ENCODE measurements at places on chromosomes 6 and 20.

DNA sequence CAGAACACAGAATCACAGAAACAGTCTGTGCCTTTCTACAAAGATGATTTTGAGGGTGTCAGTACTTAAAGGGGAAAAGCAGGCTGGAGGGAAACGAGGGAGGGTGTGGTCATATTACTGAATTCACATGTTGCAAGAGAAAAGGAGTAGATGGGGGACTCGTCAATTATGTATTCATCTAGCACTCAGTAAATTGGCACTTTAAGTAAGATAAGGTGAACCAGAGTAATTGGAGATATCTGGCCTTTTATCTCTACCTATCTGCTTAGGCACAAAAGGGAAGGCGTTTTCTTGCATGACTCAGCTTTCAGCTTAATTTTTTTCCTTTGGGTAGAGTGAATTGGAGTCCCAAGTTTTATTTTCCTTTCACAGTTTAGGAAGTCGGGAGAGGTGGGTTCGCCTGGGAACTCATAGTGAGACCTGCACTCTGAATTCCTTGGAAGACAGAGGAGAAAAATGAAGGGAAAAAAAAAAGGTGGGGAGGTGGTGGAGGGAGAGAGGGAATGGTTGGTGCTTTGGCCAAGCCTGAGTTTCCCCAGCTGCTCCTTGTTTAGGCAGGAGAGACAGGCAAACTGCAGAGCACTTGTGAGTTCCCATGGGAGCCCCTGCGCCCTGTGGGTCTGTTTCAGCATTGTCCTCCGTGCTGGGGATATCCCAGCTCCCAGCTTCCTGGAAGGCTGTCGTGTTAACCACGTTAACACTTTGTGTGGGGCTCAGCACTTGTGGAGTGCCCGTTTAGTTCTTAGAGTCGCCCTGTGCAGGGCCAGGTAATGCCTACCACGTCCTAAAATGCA lies 19.7 kb upstream of the GTSF1L start:
- DNase-seq, result no peak

GRCh38 chr6:148247386-148248063 lies 95.1 kb upstream of the SASH1 start:
- DNase-seq, result no peak

- no peak for DNase-seq
Observed at GRCh38 chr6:45419571-45420082, 41.9 kb upstream of the SUPT3H start.

- DNase-seq, result no peak
Observed at GRCh38 chr6:14781772-14782525, 463.9 kb upstream of the JARID2 start.

DNA sequence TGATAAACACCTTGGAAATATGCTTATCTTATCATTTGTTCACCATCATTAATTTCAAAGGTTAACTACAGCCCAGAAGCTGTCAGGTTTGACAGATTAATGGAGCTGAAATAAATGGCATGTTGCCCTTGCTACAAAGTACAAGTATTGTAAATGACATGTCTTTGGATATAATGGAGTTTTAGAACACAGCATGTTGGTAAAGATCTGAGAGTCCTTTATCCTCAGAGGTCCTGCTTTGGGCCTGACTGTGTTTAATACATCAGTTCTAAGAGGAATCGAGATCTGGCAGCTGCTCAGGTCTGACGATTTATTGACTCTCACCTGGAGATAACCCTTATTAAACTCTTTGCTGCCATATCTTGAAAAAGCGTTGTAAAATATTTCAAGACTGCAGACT lies 222.7 kb upstream of the OPRM1 start:
- no peak for DNase-seq

Measured in Panc1 (cell line).